ENCODE measurements at places on chromosomes 16 and 17.

- DNase-seq: no peak
Observed at GRCh38 chr17:62965174-62965685, 805 bp upstream of the TANC2 start.

GRCh38 chr16:35506898-35507194 is 2047.4 kb downstream of the TP53TG3F start:
- no peak for DNase-seq

GRCh38 chr16:72925631-72925979 is 122.3 kb downstream of the ZFHX3 start:
- no peak for DNase-seq

DNA sequence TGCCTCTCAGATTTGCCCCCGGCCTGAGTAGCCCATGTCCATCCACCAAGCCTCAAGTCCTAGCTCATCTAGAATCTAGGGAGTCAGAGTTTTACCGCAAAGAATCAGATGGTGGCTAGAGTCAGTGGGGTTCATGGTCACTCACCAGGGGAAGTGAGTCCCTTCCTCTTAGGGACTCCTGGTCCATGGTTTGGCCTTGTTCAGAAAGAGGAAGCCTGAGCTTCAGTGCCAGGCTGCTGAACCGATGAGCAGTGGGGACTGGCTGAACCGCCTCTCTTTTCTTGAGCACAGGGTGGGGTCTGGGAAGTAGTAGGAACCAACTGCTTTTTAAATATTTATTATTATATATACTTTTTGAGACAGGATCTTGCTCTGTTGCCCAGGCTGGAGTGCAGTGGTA is 160.3 kb downstream of the NTN1 start:
- no peak for DNase-seq

DNA sequence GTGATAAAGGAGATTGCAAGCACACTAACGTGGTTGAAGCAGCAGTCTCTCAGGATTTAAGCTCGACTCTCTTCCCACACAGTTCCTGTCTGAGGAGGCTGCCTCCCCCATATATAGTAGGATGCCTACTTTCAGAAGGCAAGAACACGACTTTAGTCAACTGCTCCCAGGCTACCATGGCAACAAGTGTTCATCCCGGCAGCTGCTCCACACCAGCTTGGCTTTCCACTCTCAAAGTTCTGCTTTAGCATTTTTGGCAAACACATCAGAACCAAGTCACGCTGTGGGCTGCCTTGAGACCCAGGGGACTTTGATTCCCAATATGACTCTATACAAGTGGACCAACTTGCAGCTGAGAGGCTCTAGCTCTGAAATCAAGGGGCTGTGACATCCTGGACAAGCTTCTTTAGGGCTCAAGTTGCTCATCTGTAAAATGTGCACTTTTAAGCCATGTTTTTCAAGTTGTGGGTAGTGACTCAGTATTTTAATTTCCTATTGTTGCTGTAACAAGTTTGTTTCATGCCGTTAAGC is 16.5 kb downstream of the ZP2 start:
- no peak for DNase-seq

DNA sequence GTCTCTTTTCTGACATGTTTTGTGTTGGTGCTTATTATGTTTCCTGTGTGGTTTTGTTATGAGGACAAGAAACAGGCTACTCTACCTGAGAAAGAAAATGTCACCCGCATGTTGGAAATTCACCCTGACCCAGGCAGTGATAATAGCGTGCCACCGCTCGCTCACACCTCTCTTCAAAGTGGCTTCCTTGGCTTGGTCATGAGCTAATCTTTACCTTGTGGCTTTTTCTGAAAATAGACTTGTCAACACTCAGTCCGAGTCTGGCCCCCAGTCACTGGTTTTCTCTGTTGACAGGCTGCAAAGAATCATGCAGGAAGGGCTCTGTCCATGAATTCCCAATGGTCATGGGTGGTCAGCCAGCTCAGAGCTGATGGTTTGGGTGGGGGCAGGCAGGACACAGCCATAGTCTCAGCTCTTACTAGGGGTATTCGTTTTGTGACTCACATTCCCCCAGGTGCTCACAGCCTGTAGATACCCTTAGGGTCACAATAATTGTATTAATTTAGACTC is 121.3 kb upstream of the CACNG5 start:
- no peak for DNase-seq

GRCh38 chr17:42937712-42938596 is 26.3 kb downstream of the AARSD1 start:
- peak; percentile 51 for DNase-seq

DNA sequence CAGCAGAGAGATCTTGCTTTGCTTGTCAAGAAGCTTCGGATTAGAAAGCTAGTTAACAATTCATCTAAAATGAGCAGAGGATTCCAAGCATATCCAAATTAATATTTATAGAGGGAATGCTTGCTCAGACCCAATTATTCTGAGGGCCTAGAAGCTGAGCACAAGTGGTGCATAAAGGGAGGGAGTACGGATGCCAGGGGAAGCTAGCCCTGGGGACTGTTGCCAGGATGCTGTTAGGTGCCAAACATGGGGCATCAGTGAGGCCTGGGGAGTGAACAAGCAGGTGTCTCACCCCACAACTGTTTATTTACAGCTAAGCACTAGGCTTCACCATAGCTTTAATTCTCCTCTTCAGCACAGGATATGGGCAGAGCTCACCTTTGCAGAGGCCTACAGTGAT is 684.1 kb upstream of the C16orf82 start:
- DNase-seq: no peak

DNA sequence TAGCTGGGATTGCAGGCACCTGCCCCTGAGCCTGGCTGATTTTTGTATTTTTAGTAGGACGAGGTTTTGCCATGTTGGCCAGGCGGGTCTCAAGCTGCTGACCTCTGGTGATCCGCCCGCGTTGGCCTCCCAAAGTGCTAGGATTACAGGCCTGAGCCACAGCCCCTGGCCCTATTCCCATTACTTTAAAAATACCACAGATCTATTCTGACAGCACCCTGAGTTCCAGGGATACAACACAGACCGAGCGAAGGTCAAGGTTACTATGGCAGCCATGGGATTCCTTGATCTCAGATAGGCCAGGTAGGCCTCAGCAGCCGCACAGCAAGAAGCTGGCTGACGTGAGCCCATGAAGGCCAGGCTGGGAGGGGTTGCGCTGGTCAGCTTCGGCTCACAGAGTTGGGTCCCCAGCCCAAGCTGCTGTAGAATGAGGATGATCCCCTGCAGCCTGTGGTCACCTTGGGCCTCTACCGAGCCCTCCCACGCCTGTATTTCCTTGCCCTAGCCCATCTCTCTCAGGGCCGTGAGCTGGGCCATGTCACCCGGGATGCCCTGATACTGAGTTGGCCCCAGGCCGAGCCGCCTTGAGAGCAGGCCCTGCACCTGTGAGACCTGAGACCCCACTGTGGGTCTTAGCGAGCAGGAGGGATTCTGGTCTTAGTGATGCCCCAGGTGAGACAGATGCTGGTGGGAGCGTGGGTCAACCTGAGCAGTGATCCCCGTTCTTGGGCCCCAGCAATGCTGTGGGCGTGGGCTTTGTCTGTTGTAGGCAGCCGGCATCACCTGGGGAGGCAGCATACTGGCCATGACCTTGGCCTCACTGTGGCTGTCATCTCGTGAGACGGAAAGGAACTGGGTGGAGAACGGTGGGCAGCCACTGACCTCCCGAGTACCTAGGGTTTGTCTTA is 16.9 kb upstream of the RNF213 start:
- DNase-seq: no peak

- DNase-seq: no peak
Observed at GRCh38 chr16:86929057-86929871, 350.9 kb downstream of the FOXL1 start.

DNA sequence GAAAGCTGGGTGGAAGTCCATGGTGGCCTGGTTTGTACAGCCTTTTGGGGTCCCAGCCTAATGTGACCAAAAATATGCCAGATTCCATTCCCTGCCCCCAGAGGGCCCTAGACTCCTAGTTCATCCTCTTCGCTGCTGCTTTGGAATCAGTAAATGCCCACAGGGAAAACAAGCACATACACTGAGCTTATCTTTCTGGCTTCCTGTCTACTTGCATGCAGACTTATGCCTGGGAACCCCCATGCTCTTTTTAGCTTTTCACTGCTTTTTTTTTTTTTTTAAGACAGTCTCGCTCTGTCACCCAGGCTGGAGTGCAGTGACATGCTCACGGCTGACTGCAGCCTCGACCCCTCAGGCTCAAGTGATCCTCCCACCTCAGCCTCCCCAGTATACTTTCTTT is 6.2 kb upstream of the CD300LG start:
- DNase-seq: peak; percentile 64

DNA sequence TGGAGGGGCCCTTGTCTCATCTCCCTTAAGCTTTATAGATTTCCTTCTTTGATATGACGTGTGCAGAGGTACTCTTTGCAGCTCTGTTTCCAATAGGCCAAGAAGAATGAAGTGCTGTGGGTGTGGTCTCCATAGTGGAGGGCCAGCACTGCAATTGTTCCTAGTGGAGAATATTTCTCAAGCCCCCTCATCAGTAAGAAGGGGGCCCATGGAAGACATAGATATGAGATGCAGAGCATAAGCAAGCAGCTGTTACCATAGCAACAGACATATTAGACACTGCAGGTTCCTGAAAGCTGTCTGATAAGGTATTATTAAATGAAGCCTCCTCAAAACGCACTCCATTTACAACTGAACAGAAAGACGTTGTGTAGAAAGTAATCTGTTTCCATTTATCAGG is 240.7 kb downstream of the ZFHX3 start:
- no peak for DNase-seq

- no peak for DNase-seq
Observed at GRCh38 chr16:19486750-19487325, 35.1 kb downstream of the GDE1 start.

DNA sequence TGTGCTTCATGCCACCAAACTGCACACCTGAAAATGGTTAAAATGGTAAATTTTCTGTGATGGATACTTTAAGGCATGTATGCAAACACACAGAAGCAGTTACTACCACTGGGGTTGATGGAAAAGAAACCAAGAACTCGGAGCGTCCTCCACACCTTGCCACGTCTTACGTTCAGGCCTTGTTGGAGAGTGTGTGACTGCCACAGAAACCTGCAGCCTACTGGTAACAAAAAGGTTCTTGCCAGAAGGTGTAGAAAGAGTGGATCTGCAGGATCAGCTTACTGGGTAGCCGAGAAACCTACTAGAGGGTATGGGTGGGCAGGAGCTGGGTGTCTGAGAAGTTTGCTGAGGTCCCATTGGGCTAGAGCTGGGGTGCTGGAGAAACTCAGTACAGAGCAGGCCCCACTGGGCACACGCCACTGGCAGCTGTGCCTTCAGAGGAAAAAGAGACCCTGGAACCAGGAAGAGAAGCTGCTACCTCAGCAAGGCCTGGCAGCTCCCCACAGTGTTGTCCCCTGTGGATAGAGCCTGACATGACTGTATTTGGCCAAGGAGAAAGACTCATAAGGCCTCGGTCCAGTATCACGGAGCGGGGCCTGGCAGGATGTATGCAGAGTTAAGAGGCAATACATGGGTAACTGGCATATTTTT is 204.6 kb downstream of the SEC14L1 start:
- DNase-seq: no peak

GRCh38 chr16:87821376-87822107 is 47.8 kb downstream of the SLC7A5 start:
- no peak for DNase-seq

DNA sequence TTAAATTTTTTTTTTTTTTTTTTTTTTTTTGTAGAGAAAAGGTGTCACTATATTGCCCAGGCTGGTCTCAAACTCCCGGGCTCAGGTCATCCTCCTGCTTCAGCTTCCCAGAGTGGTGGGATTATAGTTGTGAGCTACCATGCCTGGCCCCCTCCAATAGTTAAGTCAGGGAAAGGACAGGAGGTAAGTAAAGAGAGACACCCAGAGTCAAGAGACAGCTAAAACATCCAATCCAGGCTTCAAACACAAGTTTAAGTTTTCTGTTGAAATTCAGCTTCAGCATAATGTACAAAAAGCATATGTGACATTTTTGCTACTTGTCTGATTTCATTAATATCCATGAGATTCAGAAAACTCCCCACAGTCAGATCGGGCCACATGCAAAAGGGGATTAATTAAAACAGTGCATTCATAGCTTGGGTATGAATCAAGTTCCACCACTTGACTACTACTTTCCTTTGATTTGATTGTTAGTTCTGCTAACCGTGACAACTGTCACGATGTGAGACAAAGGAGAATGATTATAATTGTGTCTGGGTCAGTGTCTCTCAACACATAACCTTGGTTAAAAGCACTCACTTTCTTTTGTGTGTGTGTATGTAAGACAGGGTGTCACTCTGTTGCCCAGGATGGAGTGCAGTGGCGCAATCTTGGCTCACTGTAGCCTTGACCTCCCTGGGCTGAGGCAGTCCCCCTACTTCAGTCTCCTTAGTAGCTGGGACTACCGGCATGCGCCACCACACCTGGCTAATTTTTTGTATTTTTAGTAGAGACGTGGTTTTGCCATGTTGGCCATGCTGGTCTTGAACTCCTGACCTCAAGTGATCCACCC is 184.9 kb downstream of the PARN start:
- no peak for DNase-seq

DNA sequence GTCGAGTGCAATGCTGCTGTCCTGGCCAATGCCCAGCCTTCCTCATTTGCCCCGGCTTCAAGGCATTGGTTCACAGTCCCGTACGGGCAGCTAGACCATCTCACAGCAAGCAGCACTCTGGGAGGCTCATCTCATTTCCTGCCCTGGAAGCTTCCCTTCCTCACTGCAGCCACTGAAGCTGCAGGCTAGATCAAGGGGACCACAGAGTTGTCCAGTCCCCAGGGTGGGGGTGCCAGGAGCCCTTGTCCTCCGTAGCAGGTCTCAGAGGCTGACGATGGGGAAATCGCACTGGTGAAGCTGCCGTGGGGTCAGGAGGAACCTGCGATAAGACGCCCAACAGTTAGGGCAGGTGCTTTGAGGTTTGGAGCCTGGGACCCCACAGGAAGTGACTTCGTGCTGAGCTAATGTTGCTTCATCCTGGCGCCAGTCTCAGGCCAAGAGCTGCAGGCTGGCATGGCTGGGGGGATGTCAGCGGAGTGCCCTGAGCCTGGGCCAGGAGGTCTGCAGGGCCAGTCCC is at the start of gene SPNS3:
TSS of gene SPNS3 (plus strand) at position 426 of the 517 bp plus-strand sequence. CDS start at position 454, 28 bp downstream.
- no peak for DNase-seq

DNA sequence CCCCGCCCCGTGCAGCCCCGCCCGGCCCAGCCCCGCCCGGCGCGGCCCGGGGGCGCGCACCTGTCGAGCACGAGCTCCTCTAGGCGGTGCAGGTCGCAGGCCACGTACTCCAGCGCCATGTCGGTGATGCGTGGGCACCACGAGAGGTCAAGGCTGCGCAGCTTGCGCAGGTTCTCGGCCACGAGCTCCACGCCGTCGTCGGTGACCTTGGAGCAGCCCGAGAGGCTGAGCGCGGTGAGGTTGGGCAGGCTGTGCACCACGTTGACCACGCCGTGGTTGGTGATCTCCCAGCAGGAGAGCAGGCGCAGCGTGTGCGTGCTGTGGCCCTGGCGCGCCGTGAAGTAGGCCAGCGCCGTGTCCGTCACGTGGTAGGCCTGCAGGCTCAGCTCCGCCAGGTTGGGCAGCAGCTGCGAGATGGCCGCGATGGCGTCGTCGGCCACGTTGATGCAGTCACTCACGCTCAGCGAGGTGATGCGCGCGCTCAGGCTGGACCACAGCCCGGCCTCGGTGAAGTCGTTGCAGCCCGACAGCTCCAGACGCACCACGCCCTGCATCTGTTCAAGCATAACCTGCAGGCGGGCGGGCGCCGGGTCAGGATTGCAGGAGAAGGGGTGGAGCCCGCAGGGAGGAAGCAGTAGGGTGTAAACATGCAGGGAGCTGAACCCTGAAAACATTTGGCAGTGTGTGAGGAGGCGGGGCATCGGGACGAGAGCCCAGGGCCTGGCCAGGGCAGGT is 5.3 kb upstream of the WDR24 start:
- no peak for DNase-seq

- DNase-seq: peak; percentile 81
Observed at GRCh38 chr17:2011411-2012371, 13.4 kb downstream of the RTN4RL1 start.

Measured in foreskin melanocyte (primary cell).